ENCODE measurements at places on chromosomes 5 and 9. TPM values are rescaled to one million over a fixed set of nuclear protein-coding genes. Genes with fewer than 3 reads are reported as not detected.

The SVEP1 gene
- 0.46 TPM for total RNA-seq

The SH3TC2 gene
- total RNA-seq: 2.5 TPM

The LRRC8A gene
- total RNA-seq: 129 TPM

The PKD2L2 gene
- total RNA-seq: not detected

The KIF4B gene
- 0.13 TPM for total RNA-seq

The ARHGEF37 gene
- 9.2 TPM for total RNA-seq

The NUTM2F gene
- not detected for total RNA-seq

The FAM200C gene
- total RNA-seq: 1.9 TPM

The PCSK5 gene
- 8.9 TPM for total RNA-seq

The NOXA1 gene
- 0.66 TPM for total RNA-seq

The CEP72 gene
- 5.2 TPM for total RNA-seq

The TOR1A gene
- 32.6 TPM for total RNA-seq

The HCN1 gene
- total RNA-seq: not detected

DNA sequence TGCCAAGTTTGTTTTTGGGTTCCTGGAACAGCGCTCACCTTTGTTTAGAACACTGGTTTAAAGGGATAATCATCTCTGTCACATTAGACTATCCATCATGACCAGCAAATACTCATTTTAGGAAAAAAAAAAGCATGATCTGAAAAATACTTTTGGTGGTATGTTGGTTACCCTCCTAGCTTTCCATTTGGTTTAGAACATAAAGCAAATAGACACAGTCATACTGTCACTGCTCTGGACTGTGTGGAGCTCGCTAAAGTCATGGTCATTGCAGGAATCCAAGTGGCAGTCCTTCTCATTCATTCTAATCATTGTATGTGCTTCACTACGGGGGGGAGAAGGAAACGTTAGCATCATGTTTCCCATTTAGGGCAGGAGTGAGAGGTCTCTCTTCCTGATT, 83.5 kb downstream of the PIK3R1 start:
- DNase-seq: no peak

GRCh38 chr5:161093100-161093499, 241.1 kb upstream of the ATP10B start:
- no peak for DNase-seq

DNA sequence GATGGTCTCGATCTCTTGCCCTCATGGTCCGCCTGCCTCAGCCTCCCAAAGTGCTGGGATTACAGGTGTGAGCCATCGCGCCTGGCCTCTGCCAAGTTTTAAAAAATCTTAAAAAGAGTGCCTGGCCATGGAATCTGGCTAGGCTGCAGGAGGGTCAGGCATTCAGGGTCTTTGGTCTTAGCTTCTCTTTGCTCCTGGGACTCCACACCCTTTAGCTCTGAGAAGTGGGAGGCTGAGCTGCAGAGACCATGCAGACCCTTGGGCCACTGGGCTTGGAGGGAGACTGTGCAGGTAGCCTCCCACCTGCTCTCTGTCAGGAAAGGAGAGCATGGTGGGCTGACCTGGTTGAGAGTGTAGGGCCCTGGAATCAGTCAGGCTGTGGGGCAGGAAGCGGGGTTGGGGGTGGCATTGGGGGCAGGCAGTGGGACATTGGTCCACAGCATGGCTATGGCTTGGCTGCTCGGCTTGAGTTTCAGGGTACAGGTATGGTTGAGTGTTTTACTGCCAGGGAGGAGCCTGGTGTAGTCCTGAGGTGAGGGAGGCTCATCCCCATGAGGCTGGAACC, 20.8 kb downstream of the PHF2 start:
- DNase-seq: no peak

DNA sequence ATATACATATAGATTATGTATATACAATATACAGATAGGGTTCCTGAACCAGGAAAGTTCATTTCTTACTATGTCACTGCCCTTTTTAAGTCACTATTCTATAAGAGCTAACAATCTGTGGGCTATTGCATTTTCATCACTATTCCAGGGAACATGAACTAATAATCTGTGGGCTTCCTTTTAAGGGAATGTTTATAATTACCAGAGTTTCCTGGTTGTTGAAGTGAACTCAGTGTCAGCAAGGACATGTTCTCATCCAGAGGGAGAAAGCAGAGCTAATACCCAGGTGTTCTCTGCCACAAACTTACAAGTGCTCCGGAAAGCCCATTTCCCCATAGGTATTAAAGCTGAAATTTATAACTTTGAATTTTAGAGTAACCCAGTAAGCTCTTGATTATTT, 69.6 kb downstream of the CWC27 start:
- DNase-seq: no peak

GRCh38 chr9:96423322-96423984, 5.3 kb upstream of the ZNF367 start:
- no peak for DNase-seq

GRCh38 chr9:72995131-72996024, 42.5 kb upstream of the ALDH1A1 start:
- no peak for DNase-seq

DNA sequence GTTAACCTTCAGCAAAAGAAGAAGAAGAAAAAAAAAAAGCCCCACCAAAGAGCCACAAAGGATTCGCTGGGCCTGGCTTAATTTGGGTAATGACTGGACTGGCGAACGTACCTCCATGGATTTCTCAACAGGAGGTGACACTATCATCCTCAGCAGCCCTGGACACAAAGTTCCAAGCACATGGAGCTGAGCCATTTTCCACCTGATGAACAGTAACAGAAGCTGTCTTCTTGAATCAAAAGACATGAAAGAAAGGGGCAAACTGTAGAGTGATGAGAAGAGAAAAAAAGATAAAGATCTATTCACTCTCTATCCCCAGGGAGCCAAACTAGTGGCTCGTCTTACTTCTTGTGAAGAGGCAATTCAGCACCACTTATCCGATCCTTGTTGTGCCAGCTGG, 150.2 kb upstream of the TRPM3 start:
- DNase-seq: no peak

DNA sequence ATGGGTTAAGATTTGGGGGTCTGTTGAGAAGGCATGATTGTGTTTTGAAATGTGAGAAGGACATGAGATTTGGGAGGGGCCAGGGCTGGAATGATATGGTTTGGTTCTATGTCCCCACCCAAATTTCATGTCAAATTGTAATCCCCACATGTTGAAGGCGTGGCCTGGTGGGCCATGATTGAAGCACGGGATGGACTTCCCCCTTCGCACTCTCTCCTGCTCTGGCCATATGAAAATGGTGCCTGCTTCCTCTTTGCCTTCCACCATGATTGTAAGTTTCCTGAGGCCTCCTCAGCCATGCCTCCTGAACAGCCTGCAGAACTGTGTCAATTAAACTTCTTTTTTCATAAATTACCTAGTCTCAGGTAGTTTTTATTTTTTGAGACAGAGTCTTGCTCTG, 14.7 kb upstream of the NOTCH1 start:
- no peak for DNase-seq

- DNase-seq: no peak
Observed at GRCh38 chr9:73780916-73781315, 629.3 kb downstream of the ANXA1 start.

GRCh38 chr9:89524963-89525362, 27.1 kb upstream of the SEMA4D start:
- DNase-seq: no peak

DNA sequence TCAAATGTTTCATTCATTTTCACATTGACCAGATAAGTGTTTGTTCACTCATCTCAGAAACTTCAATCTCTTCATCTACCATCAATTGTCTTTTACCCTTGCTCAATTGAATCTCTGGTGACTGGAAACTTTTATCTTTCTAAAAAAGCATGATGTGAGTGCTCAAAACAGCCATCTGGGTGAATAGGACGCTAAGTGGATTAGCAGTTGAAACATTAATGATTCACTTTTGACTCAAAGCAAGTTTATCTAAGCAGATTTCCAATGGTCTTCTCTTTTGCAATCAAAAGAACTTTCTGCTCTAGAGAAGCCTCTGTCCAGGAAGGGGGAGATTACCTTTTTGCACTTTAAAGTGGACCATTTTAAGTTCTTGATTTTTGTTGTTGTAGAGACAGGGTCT, 22.2 kb downstream of the KLF4 start:
- DNase-seq: no peak

DNA sequence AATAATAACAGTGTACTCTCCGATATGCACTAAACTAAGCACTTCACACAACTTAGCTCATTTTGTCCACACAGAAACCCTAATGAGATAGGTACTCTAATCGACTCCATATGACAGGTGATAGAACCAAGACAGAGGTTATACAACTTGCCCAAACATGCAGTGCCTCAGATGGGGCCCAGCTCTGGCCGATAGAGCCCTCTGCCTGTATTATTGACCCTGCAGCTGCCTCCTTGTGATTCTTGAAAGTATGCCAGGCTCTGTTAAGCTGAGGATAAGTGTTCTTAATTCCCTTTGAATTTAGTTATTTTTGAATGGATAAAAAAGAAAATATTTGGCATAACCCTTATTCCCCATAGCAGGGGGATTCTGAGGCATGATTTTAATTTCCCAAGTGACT, 78.5 kb downstream of the HMHB1 start:
- DNase-seq: no peak

DNA sequence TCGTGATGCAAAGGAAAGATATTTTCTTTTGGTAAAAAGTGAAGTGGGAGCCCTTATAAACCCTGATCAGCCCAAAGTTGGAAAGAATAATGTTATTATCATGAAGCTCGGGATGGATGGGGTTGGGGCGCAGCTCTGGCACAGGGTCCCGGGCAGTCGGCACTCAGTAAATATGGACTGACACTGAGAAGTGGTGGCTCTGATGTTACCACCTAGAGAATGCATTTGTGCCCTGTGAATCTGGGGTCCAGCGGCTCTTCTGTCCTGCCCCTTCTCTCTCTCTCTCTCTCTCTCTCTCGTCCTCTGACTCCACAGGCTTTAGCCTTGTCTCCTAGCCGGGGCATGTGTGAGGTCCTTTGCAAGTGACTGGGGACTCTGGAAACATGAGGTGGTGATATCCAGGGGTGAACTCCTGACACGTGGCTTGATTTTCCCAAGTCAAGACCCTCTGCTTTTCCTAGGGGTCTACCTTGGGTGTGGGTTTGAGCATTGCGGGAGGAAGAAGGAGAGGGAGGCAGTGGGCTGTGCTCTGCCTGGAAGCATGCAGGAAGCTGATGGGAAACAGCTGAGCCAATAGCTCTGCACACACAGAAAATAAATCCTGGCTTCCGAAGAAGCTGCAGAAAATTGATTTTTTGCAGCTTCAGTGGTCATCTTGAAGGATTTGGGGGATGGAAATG, 162.7 kb downstream of the MACROH2A1 start:
- DNase-seq: no peak

GRCh38 chr9:129675620-129676019, 10.2 kb downstream of the PRRX2 start:
- no peak for DNase-seq

DNA sequence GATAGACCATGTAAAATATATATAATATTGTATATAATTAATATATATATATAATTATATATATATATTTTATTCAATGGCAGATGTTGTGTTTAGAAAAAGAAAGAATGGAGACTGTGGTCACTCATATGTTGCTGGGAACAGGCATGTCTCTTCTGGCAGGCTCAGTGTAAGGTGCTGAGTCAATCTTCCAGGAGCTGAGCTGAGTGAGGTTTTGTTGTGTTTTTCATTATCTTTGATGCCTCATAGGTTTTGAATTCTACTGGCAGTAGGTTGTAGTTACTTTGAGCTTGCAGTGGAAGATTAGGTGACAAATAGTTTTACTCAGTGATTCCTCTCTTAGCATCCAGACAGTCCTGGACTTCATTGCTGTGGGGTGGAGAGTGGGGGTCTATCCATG, 561.3 kb downstream of the IRX1 start:
- DNase-seq: no peak

- no peak for DNase-seq
Observed at GRCh38 chr5:143279698-143280097, 123.8 kb downstream of the NR3C1 start.

DNA sequence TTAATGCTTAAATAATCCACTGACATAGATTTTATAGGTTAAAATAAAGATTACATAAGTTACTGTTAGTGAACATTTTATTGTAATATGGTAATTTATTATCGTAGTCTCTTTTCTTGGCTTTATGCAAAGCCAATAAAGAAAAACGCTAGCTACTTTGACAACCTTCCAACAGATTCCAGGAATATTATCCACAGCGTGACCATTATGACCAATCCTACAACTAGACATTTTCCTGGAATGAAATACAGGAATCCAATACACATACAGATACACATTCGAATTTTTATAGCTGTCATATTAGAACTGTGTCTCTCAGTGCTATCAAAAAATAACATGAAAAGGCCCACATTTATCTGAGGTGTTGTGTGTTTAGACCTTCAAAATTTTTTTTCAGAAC, 13.1 kb downstream of the RPS23 start:
- DNase-seq: no peak

DNA sequence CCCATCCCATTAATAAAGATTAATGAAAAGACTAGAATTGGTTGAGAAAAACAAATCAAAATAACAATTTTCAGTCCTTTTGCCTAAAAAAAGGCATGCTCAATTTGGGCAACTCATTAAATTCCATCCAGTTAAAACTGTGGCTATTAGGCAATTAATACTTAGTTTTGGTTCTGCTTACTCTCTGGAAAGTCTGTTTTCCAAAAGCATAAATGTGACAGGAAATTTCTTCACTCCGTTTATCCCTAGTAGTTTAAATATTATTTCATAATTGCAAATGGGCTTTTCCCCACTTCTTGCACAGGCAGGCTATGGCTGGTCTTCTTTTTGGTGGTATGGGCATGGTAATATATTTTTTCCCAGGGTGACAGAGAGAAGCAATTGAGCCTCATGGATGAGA, 373.3 kb upstream of the KLF4 start:
- DNase-seq: no peak

- DNase-seq: no peak
Observed at GRCh38 chr5:151863566-151863965, 61.1 kb downstream of the GLRA1 start.

- no peak for DNase-seq
Observed at GRCh38 chr5:178732281-178732680, 1.8 kb upstream of the ZNF354A start.

DNA sequence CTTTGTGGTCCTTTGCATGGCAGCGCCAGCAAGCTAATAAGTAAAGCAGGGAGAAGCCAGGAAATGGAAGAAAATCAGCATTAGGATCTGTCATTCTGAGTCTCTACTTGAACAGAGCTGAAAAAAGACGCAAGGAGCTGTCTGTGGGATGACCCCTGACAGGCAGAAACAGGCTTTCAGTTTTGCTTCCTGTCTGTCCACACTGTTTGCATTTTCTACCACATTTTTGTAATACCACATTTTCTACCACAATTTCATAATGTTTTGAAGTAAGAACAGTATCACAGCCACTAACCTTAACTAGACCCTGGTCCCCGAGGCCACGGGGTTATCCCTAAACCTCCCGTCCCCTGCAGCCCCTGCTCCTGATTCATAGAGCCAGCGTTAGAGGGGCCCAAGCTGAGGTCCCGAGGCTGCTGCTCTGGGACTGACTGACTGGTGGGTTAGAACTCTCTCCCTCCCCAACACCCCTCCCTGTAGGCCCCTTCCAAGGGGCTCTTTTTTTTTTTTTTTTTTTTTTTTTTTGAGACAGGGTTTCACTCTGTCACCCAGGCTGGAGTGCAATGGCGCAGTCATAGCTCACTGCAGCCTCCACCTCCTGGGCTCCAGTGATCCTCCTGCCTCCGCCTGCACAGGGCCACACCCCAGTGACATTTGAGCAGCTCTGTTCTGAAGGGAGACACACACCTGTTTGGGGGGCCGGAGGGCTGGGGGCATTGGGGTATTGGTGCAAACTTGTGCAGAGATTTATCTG, 4.0 kb upstream of the CLIC3 start:
- no peak for DNase-seq
